Uterus (tissue), 4 donors: ENCODE measurements at places on chromosomes 7 and 10. TPM values are rescaled to one million over a fixed set of nuclear protein-coding genes. Genes with fewer than 3 reads are reported as not detected.

Gene RAPGEF5
- 124 TPM for total RNA-seq

Gene LBX1
- total RNA-seq: not detected

Gene MLXIPL
- total RNA-seq: not detected

Gene CPVL
- total RNA-seq: 21.1 TPM

Gene SPDYE11
- total RNA-seq: not detected

Gene SPAG6
- total RNA-seq: not detected

Gene ENKUR
- total RNA-seq: not detected

Gene TLX1
- total RNA-seq: not detected
